Head of caudate nucleus (tissue), 42 donors: ENCODE measurements at places on chromosomes 3 and 15.

- DNase-seq, result no peak
Measured at GRCh38 chr3:4994144-4994730, 15.0 kb downstream of the BHLHE40 start.

GRCh38 chr15:77122576-77122975 is 51.7 kb upstream of the TSPAN3 start:
- no peak for DNase-seq

DNA sequence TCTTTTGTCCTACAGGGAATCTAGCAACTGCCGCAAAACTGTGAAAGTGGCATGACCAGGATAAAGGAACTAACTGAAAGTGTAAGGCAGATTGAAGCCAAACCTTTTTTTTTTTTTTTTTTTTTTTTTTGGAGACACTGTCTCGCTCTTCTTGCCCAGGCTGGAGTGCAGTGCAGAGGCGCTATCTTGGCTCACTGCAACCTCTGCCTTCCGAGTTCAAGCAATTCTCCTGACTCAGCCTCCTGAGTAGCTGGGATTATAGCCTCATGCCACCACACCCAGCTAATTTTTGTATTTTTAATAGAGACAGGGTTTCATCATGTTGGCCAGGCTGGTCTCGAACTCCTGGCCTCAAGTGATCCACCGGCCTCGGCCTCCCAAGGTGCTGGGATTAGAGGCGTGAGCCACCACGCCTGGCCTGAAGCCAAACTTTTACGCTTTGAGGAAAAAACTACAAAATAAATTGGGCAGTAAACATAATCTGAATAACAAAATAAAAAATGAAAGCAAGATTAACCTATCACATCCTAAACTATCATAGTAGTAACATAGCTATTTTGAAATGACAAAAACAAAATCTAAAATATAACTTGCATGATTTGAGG is 9.7 kb downstream of the SLTM start:
- no peak for DNase-seq

- no peak for DNase-seq
Measured at GRCh38 chr3:73774645-73775044, 149.9 kb upstream of the PDZRN3 start.

GRCh38 chr15:71542836-71543235 is 267.5 kb upstream of the NR2E3 start:
- no peak for DNase-seq
